ENCODE measurements at places on chromosomes 5 and 9. TPM values are rescaled to one million over a fixed set of nuclear protein-coding genes. Genes with fewer than 3 reads are reported as not detected.

- no peaks in the 10 kb centered on the region for H3K27me3 ChIP-seq
- H3K36me3 ChIP-seq, result no peaks in the 10 kb centered on the region
- no peak for DNase-seq
- no peak overlapping the region for H3K4me3 ChIP-seq
- peak overlapping the region; percentile 3 for H3K27ac ChIP-seq
- peaks cover 37% of the 10 kb centered on the region for H3K4me1 ChIP-seq
These were observed 168.5 kb downstream of the RGS3 start for GRCh38 chr9:113631871-113632665.

- no peaks in the 10 kb centered on the region for H3K27me3 ChIP-seq
- no peaks in the 10 kb centered on the region for H3K36me3 ChIP-seq
- no peak for DNase-seq
- no peaks in the 10 kb centered on the region for H3K4me1 ChIP-seq
- no peak overlapping the region for H3K27ac ChIP-seq
- no peak overlapping the region for H3K4me3 ChIP-seq
These were observed 609.8 kb downstream of the PTPRD start for GRCh38 chr9:10003047-10003446.

GRCh38 chr9:93621922-93622321 lies 45.5 kb downstream of the PHF2 start:
- H3K27me3 ChIP-seq, result no peaks in the 10 kb centered on the region
- DNase-seq, result no peak
- no peak overlapping the region for H3K4me3 ChIP-seq
- H3K36me3 ChIP-seq, result no peaks in the 10 kb centered on the region
- H3K27ac ChIP-seq, result no peak overlapping the region

GRCh38 chr5:37304888-37305287 lies 55.7 kb upstream of the CPLANE1 start:
- no peak overlapping the region for H3K27ac ChIP-seq
- H3K27me3 ChIP-seq, result no peaks in the 10 kb centered on the region
- H3K36me3 ChIP-seq, result peaks cover 57% of the 10 kb centered on the region
- no peak for DNase-seq

DNA sequence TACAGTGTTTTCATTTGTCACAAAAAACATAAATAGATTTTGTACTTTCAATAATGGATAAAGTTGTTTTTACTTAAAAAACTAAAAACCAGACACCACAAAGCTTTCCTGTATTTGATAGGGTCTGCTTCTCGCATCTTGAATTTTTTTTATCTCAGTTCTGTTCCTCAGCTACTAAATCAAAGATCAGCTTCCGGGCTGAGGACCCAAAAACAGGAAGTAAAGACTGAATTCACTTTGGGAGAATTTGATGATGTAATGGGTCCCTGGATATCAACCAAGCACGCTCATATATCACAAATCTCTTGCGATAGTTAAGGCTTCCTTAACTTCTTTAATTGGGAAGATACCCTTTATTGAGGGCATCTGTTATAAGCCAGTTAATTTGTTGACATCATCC lies 24.1 kb downstream of the ITK start:
- no peak for DNase-seq
- no peaks in the 10 kb centered on the region for H3K36me3 ChIP-seq
- H3K27me3 ChIP-seq, result no peaks in the 10 kb centered on the region
- no peak overlapping the region for H3K27ac ChIP-seq
- no peaks in the 10 kb centered on the region for H3K4me1 ChIP-seq
- no peak overlapping the region for H3K4me3 ChIP-seq

DNA sequence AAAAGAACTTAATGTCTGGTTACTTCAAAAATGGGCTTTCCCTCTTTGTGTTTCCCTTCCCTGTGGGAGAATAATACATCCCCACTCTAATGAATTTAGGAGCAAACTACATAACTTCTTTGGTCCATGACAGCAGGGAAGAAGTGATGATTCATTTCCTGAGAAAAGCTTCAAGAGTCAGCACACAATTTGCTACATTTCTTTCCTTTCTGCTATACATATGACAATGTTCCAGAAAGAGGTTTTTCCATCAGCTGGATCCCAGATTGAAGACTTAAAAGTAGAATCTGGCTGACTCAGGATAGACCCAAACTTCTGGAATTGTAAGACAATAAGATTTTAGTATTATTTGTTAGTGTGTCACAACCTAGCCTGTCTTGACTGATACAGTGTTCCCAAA lies 126.1 kb downstream of the DRD1 start:
- H3K27me3 ChIP-seq, result peaks cover 4% of the 10 kb centered on the region
- DNase-seq, result no peak
- no peak overlapping the region for H3K4me3 ChIP-seq

DNA sequence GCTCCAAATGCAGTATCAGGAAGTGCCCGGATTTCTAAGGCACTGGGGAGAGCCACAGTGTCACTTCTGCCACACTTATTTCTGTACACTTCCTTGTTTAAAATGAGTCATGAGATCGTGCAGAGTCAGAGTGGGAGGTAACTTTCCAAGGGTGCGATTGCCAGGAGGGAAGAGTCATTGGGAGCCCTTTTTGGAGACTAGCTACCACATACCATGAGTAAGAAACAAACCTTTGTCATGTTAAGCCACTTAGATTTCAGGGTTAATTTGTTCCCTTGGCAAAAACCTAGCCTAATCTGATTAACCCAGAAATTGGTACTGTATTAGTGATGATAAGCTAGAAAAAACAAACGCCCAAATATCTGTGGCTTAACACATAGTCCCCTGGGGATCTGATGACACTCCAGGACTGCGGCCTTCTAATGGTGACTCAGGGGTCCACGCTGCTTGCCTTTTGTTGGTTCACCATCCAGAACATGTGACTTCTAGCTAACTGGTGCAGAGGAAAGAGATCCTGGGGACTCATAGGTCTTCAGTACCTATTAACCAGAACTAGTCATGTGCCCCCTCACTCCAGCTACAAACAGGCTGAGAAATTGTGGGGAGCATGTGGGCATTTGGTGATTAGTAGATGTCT lies 48.6 kb upstream of the TLE1 start:
- peak; percentile 90 for DNase-seq
- peaks cover 6% of the 10 kb centered on the region for H3K27me3 ChIP-seq
- no peak overlapping the region for H3K4me3 ChIP-seq
- peak overlapping the region; percentile 45 for H3K27ac ChIP-seq

DNA sequence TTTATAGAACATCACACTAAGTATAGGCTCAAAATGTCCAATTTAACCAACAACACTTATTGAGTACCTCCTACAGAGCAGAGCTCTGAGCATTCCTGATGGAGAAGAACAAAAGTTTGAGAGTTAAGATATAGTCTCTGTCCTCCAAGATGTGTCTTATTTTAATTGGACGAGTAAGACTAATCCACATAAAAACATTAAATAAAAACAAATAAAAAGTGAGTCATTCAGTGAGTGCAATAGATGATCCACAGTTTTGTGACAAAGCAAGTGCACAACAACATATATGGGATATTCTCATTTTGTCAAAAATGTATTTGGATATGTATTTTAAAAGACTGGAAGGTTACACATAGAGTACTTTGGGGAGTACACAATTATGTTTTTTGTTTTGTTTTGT lies 277.4 kb downstream of the FBXL17 start:
- H3K4me1 ChIP-seq, result no peaks in the 10 kb centered on the region
- no peaks in the 10 kb centered on the region for H3K36me3 ChIP-seq
- no peaks in the 10 kb centered on the region for H3K27me3 ChIP-seq
- H3K4me3 ChIP-seq, result no peak overlapping the region
- DNase-seq, result no peak

DNA sequence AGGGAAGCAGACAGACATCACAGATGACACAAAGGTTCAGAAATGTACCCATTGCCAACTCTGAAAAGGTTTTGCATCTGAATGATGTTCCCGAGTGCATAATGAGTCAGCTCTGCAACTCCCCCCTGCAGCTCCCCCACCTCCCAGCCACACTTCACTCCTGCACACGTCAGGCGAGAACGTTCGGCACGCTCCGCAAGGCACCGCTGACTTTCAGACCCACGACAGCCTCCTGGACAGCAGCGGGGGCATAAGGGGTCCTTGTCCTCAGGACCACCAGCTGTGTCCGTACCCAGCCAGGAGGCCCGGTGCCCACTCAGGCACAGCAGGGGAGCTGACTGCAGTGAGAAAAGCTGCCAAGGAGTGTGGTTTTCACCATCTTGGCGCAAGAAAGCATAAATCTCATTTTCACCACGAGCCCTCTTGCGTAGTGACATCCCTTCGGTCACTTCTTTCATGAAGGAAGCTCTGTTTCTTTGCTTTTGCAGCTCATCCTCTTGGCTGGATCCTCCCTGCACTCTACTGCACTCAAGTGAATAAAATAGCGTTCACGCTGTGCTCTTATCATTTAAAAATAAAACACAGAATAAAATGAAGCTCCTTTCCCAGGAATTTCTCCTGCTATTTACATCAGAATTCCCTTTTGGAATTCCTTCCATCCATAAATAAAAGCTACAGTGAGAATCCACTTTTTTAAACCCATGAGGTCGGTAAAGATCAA lies 9.9 kb downstream of the GFPT2 start:
- peak overlapping the region; percentile 74 for H3K27ac ChIP-seq
- peak; percentile 86 for DNase-seq
- no peaks in the 10 kb centered on the region for H3K36me3 ChIP-seq
- peak overlapping the region; percentile 43 for H3K4me3 ChIP-seq
- H3K4me1 ChIP-seq, result peaks cover 38% of the 10 kb centered on the region

GRCh38 chr5:58460732-58461286 lies 923 bp upstream of the PLK2 start:
- peaks cover 17% of the 10 kb centered on the region for H3K4me1 ChIP-seq
- H3K4me3 ChIP-seq, result peak overlapping the region; percentile 97
- peaks cover 30% of the 10 kb centered on the region for H3K36me3 ChIP-seq
- H3K27me3 ChIP-seq, result no peaks in the 10 kb centered on the region

- no peak overlapping the region for H3K27ac ChIP-seq
- DNase-seq, result no peak
- H3K27me3 ChIP-seq, result no peaks in the 10 kb centered on the region
- peaks cover 6% of the 10 kb centered on the region for H3K4me1 ChIP-seq
- no peak overlapping the region for H3K4me3 ChIP-seq
These were observed 16.3 kb downstream of the NMRK1 start for GRCh38 chr9:75071530-75072122.

DNA sequence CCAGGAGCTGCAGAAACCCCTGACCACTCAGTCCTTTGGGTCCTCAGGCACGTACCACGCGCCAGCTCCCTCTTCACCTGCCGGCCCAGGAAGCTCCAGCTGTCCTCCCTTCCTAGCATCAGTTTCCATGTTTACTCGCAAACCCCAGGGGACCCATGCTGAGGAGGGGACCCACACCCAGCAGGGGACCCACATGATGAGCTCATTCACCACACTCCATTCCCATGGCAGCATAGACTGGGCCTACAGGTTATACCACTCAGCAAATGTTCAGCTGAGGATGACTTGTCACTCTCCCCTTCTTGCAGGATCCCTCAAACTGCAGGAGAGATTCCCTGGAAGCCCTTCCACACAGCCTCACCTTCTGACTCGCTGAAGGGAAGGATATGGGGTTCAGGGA lies 73.5 kb upstream of the GALNT10 start:
- no peak for DNase-seq
- no peaks in the 10 kb centered on the region for H3K27me3 ChIP-seq
- H3K4me3 ChIP-seq, result no peak overlapping the region
- peaks cover 6% of the 10 kb centered on the region for H3K4me1 ChIP-seq

DNA sequence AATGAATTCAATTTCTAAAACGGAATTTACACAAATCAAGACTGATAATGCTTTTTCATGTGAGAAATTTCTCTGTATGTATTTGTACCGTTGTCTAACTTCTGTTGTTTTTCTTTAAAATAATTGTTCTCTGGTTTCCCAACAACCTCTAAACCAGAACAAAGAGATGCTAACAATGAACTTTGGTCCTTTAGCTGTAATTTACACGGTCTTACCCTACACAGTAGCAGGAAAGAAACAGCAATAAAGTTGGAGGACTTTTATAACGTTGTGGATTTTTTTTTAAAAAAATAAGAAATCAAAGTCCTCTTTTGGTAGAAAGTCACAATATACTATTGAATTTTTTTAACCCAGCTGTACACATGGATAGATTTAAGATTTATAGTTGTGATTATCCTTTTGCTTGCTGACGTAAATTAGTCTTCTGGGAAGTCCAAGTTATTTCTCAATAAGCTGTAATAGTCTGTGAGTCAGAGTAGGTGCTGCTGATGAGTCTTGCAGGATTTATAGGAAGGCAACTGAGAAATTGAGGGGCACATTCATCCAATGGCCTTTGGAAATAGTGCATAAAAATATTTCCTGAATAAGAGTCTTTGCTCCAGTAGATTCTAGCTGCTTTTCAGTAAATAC lies 76.8 kb upstream of the PCSK1 start:
- peak overlapping the region; percentile 41 for H3K27ac ChIP-seq
- no peaks in the 10 kb centered on the region for H3K27me3 ChIP-seq
- H3K4me1 ChIP-seq, result peaks cover 4% of the 10 kb centered on the region
- H3K36me3 ChIP-seq, result no peaks in the 10 kb centered on the region
- no peak overlapping the region for H3K4me3 ChIP-seq
- DNase-seq, result peak; percentile 93

GRCh38 chr9:80934095-80934494 lies 755.3 kb downstream of the TLE1 start:
- H3K4me3 ChIP-seq, result no peak overlapping the region
- no peaks in the 10 kb centered on the region for H3K4me1 ChIP-seq
- H3K27ac ChIP-seq, result no peak overlapping the region
- no peak for DNase-seq
- H3K27me3 ChIP-seq, result no peaks in the 10 kb centered on the region
- H3K36me3 ChIP-seq, result no peaks in the 10 kb centered on the region

DNA sequence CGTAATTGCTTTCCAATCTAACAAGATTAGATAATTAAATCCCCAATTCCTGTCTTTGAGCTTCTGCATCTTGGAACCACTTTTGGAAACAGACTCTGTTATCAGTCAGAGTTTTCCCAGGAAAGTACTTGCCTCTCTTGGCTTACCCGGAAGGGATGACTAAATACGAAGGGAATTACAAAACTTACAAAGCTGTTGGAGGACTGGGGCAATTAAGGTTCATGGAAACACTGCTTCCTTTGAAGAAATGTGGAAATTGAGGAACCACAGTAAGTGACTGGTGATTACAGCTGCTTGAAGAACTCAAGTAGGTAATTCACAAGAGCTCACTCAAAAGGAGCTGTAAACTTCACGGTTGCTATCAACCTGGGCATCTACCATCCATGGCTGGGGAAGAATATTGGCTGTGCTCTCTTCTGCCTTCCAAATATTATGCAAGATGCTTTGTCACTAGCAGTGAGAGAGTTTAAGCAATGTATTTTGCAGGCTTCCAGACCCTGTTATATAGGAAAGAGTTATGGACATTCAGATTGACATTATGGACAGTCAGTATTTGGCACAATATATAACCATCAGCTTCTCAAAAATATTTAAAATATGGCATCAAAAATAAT lies 104.6 kb upstream of the MAN2A1 start:
- no peak overlapping the region for H3K27ac ChIP-seq
- no peaks in the 10 kb centered on the region for H3K36me3 ChIP-seq
- H3K27me3 ChIP-seq, result no peaks in the 10 kb centered on the region
- no peaks in the 10 kb centered on the region for H3K4me1 ChIP-seq

LEAP2 gene
- total RNA-seq, result 0.27 TPM

IRX1 gene
- total RNA-seq, result 0.14 TPM

TRIP13 gene
- total RNA-seq, result 8.5 TPM

TLX3 gene
- total RNA-seq, result not detected

QRFP gene
- total RNA-seq, result not detected

CCDC171 gene
- total RNA-seq, result 2.0 TPM
